Inflammatory macrophage treated with lipopolysaccharide for 4 hours (primary cell): ENCODE measurements at places on chromosomes 16 and 17.
A peak's percentile ranks its signal among the peaks of the same experiment; 100 is the strongest.

- DNase-seq, result no peak
These were observed 46.8 kb upstream of the DNAH9 start for GRCh38 chr17:11551442-11551841.

GRCh38 chr17:15659663-15660062, 24.4 kb downstream of the TRIM16 start:
- no peak for DNase-seq

- peak; percentile 56 for DNase-seq
These were observed 40.7 kb upstream of the ANKFY1 start for GRCh38 chr17:4304417-4305027.

GRCh38 chr17:45689451-45689850, 94.7 kb upstream of the CRHR1 start:
- DNase-seq, result no peak

- peak; percentile 2 for DNase-seq
These were observed 125.9 kb upstream of the HS3ST3A1 start for GRCh38 chr17:13727441-13728171.

GRCh38 chr17:65495122-65496055, 66.1 kb downstream of the AXIN2 start:
- DNase-seq, result no peak

GRCh38 chr16:47320546-47321310, 140.1 kb downstream of the ITFG1 start:
- no peak for DNase-seq

- DNase-seq, result peak; percentile 22
These were observed 37.0 kb upstream of the PEMT start for GRCh38 chr17:17628388-17629008.

DNA sequence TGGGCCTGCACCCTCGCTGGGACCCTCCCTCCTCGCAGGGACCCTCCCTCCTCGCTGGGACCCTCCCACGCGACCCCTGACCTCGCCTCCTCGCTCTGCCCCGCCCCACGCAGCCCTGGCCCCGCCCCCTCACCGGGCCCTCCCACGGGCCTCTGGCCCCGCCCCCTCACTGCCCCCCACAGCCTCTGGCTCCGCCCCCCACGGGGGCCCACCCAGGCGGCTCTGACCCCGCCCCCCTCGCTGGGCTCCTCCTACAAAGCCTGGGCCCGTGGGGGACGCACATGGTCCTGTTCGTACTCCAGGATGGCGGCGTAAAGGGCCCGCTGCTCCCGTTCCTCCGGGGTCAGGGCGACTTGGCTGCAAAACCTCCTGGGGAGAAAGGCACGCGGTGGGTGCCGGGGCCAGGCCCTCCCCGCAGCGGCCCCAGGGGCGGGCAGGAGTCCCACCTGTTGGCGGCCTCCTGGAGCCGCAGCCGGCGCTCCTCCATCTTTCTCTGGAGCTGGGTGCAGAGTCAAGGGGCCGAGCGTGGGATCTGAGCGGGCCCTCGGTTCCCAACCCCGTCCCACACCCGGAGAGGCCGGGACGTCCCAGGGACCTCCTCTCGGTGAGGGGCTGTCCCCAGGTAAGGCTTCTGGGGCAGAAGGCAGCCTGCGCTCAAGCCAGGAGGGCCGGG, 9.0 kb downstream of the VPS9D1 start:
- DNase-seq, result peak; percentile 26

- no peak for DNase-seq
These were observed 15.9 kb downstream of the PSMB3 start for GRCh38 chr17:38768417-38768816.

DNA sequence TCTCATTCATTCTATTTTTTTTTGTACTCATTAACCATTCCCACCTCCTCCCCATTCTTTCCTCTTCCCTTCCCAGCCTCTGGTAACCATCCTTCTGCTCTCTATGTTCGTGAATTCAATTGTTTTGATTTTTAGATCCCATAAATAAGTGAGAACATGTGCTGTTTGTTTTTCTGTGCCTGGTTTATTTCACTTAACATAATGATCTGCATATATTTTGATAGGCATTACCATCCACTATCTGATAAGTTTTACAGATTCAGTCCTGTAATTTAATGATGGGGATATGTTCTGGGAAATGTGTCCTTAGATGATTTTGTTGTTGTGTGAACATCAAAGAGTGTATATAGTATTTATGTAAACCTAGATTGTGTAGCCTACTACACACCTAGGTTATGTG, 77.5 kb upstream of the CPHXL start:
- no peak for DNase-seq

DNA sequence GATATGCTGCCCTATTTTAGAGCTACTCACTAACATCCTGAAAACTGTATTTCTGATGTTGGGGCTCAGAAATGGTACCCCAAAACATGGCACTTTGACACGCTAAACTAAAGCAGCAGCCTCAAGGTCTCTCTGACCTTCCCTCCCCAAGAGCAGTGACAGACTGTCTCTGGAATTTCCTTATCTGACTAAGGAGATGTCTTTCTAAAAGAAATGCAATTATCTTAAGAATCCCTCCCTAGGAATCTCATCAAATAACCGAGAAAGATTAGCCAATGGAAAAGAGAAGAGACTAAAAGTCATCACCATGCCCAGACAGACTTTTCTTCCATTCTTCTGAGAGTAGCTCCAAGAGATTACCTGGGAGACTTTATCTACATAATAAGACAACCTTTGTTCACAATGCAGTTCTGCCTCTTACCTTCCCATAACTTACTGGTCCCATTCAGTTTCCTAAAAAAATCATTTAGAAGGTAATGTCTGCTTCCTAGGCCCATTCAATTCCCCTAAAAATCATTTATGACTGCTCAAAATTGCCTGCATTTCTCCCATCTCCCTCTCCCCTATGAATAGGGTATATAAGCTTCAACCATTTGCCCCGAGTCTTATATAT, 123.9 kb downstream of the CPPED1 start:
- no peak for DNase-seq

- no peak for DNase-seq
These were observed 45.8 kb upstream of the TOX3 start for GRCh38 chr16:52592778-52593177.

GRCh38 chr17:49359990-49360795, 1.9 kb downstream of the ZNF652 start:
- DNase-seq, result peak; percentile 13
